ENCODE measurements at places on chromosomes 6 and 20. TPM values are rescaled to one million over a fixed set of nuclear protein-coding genes. Genes with fewer than 3 reads are reported as not detected.

GRCh38 chr20:11229772-11230171, 556.0 kb upstream of the JAG1 start:
- DNase-seq: no peak

- DNase-seq: no peak
Observed at GRCh38 chr6:154638369-154638768, 94.8 kb upstream of the SCAF8 start.

DNA sequence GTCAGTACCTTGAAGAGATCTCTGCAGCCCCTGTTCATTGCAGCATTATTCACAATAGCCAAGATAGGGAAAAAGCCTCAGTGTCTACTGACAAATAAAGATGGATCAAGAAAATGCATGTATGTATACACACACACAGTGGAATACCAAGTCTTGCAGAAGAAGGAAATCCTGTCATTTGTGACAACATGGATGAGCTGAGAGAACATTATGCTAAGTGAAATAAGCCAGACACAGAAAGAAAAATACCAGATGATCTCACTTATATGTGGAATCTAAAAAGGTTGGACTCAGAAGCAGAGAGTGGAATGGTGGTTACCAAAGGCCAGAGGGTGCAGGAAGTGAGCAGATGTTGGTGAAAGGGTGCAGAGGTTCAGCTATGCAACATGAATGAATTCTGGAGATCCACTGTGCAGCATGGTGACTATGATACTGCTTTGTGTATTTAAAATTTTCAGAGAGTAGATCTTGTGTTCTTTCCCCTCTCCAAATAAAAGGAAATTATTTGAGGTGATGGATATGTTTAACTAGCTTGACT, 11.0 kb upstream of the SLC22A1 start:
- no peak for DNase-seq

DNA sequence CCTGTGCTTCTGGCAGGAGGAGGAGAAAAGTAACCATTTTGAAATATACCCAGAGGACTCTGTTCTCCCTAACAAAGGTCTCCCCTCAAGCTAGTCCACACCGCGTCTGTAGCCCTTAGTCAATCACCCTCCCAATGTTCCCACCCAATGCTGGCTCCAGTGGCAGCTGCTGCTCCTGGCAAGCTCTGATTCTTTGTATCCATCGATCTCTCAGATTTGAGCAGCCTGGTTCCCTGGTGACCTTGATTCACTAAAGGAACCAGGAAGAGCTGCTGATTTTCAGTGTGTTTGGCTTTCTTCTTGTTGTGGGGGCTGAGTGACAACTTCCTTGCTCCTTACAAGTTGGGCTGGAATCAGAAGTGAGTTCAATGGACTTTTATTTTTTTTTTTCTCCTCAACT, 68.5 kb downstream of the FOXC1 start:
- no peak for DNase-seq

- DNase-seq: no peak
Observed at GRCh38 chr20:49460916-49461315, 21.6 kb downstream of the KCNB1 start.

Gene FAM83C
- polyA plus RNA-seq: not detected

Gene C6orf141
- 3.2 TPM for polyA plus RNA-seq

Gene HSD17B8
- 11.6 TPM for polyA plus RNA-seq

Gene CRISP1
- not detected for polyA plus RNA-seq

Measured in forelimb muscle (tissue), 1 donor.